ENCODE measurements at places on chromosomes 16 and 17.

DNA sequence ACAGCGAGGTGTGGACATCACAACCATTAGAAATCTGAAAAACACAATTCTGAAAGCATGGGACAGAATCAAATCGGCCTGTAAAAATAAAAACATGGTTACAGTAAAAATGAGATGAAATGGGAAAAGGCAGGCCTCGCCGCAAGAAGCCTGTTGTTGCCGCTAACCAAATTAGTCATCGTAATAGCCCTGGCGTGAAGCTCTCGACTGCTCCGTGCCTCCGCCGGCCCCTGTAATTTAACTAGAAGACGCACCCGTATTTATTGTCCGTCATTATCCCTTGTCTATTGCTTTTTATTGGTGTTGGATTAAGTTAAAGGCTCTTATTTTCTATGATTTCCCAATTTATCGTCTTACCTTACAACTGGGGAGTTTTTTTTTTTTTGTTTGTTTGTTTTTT is 334.6 kb upstream of the EEF2KMT start:
- DNase-seq: no peak

GRCh38 chr16:47884116-47884725 is 271.6 kb downstream of the ABCC12 start:
- no peak for DNase-seq

DNA sequence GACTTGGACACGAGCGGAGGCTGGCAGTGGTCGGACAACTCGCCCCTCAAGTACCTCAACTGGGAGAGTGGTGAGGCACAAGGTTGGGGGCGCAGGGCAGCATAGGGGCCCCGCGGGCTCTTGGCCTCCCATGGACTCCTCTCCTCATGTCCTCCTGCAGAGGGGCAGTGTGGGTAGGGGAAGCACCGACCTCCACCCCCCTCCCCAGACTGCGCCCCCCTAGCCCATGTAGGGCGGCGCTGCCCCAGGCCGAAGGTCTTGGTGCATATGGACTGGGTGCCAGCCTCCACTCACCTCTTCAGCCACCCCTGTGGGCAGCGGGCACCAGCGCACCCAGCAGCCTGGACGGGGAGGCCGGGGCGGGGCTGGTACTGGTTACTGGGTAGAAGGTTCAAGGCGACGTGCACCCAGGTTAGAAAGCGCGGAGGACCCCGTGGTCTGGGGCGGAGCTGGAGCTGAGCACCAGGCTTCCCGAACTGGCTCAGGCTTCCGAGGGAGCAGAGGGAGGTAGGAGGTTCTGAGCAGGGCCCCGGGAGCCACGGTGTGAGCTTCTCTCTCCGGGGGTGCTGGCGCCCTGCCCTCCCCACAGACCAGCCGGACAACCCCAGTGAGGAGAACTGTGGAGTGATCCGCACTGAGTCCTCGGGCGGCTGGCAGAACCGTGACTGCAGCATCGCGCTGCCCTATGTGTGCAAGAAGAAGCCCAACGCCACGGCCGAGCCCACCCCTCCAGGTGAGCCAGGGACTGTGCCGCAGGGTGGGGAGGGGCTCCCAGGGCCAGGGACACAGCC is 39.5 kb downstream of the MRC2 start:
- peak; percentile 24 for DNase-seq

DNA sequence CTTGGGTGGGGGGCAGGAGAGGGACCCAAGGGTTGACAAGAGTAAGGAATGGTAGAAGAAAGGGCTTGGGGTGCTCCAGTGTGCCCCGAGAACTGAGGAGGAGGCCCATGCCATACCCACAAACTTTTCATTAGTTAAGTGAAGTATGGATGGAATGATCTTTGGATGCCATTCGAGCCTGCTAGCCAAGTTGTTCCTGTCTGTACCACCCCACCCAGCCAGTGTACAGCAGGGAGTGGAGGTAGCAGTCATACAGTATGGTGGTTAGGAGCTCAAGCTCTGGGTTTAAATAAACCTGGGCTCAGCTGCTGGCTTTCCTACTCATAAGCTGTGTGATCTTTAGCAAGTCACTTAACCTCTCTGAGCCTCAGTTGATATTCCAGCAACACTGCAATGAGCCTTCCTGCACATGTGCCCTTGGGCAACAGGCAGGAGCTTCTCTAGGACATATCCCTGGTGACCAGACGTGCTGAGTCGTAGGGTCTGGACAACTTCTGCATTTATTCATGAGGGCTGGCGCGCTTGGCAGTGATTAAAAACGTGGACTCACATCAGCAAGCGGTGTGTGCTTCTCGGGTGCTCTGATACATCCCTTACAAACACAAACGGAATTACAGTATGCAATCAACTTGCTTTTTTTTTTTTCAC is 22.9 kb downstream of the ITPRIPL2 start:
- DNase-seq: peak; percentile 31

GRCh38 chr17:82560802-82561428 is 41.4 kb downstream of the FOXK2 start:
- no peak for DNase-seq

DNA sequence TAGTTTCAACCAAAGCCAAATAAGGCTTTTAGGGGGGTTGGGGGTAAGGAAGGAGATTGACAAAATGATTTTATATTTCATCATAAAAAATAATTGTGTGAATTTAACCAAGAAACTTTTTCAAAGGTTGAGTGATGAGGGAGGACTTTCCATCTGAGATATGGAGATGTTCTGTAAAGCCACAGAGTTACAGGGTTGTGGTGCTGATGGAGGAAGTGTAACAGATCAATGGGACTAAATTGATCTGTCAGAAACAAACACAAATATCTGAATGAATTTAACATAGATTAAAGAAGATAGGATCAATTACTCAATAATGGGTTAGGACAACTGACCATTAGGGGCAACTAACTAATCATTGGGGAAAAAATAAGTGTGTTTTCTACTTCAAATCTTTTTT is 14.2 kb upstream of the PIK3R5 start:
- no peak for DNase-seq

- no peak for DNase-seq
Observed at GRCh38 chr17:5123343-5124124, 7.7 kb downstream of the USP6 start.

DNA sequence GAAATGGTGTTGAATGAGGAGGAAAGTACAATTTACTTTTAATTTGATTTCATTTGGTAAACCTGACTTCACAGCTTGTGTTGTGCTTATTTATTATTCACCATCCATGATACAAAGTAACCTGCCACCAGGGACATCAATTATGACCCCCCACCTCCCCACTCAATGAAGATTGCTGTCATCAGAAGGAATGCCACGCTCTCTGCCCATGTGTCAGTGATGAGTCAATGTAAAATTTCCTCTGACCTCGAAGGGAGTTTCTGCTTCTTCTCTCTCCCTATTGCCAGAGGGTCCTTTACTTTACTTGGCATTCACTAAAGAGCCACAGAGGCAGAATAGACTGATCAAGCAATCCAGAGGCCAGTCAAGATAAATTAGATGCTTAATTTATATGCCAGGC is 759.7 kb downstream of the CDH11 start:
- DNase-seq: no peak

DNA sequence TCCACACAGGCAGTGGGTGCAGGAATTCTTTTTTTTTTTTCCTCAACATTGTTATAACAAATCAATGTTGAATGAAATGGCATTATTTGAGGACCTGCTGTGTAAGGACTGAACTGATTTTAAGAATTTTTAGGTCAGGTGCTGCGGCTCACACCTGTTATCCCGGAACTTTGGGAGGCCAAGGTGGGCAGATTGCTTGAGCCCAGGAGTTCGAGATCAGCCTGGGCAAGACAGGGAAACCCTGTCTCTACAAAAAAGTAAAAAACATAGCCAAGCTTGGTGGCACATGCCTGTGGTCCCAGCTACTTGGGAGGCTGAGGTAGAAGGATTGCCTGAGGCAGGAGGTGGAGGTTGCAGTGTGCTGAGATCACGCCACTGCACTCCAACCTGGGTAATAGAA is 12.4 kb downstream of the MPRIP start:
- peak; percentile 6 for DNase-seq

DNA sequence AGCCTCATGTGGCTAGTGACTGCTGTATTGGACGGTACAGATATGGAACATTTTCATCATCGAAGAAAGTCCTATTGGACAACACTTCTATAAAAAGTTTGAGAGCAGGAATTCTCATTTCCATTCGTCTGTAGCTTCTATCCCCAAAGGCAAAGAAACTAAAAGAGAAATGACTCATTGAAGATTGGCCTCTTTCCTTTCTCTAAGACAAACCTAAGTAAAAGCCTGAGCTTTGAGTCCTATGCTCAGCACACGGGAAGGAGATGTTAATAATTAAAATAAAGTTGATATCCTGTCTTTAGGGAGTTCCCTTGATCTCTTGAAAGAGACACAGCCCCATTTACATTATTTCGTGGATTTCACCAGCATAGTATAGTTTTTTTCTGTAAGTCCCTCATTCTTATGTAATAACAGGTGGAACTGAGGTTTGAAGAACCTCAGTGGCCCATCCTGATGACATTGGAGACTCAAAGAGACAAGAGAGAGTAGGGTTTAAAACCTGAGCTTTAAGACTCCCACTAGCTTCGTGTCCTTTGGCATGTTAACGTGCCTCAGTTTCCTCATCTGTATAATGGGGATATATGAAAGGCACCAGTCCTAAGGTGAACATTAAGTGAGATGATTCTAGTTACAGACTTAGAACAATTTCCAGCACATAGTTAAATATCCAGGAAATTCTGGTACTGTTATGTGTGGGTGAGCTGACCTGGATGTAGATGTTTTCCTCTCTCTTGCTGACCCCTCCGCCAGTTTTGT is 174.0 kb downstream of the IRX3 start:
- no peak for DNase-seq

Data from femur (tissue), 1 donor.